ENCODE measurements at places on chromosomes 7 and 10.

GRCh38 chr10:19824381-19825342 lies 8.4 kb downstream of the PLXDC2 start:
- DNase-seq = no peak

- DNase-seq = no peak
Observed at GRCh38 chr7:130987092-130987491, 253.1 kb upstream of the KLF14 start.

DNA sequence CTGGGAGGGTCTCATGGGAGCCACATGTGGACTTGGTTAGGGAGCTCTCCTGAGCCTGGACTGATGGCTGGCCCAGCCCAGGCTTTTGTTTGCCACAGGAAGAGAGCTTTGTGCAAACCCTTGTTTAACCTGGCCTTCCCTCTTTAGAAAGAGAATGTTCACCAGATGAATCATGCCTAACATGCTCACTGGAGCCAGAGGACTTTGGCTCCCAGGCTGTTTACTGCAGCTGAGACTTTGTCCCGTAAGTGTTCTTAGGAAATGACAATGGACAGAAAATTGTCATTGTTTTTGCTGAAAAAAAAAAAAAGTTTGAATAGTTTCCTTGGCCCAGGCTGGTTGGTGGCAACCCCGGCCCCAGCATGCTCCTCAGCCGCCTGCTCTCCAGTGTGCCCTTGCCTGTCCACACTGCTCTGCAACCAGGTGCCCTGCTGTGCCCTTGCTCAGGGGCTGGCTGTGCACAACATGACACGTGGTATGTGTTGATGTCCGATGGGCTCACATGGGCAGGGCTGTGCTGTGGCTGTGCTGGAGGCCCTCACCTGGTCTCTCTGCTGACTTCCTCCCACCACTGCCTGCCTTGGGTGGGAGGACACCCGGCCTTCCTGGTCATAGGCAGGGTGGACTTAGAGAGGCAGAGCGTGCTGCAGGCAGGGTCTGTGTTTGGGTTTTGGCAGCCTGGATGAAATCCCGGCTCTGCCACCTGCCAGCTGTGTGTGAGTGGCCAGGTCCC lies 215.3 kb upstream of the ZNF32 start:
- no peak for DNase-seq

- no peak for DNase-seq
Observed at GRCh38 chr7:137381045-137381444, 37.5 kb upstream of the PTN start.

- no peak for DNase-seq
Observed at GRCh38 chr10:99590799-99591198, 29.4 kb downstream of the SLC25A28 start.

GRCh38 chr10:24806262-24806661 lies 82.6 kb upstream of the ARHGAP21 start:
- no peak for DNase-seq

DNA sequence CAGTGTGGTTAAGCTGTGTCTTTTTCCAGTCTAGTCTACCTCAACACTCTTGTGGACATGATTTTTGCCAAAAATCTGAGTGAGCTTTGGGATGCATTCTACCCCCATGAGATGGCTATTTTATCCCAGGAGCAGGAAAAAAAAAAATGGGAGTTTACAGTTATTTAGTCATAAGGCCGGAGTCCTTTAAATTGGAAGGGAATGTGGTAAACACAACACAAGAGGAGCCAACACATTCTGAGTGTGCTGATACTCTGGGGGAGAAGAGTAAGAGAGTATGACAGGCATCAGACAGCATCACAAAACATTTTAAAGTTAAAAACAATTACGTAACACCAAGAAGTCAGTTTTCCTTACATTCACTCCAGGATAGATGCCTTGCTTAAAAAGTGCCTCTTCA lies 46.1 kb downstream of the C1GALT1 start:
- no peak for DNase-seq

GRCh38 chr10:58641095-58641531 lies 128.4 kb downstream of the BICC1 start:
- DNase-seq = no peak

DNA sequence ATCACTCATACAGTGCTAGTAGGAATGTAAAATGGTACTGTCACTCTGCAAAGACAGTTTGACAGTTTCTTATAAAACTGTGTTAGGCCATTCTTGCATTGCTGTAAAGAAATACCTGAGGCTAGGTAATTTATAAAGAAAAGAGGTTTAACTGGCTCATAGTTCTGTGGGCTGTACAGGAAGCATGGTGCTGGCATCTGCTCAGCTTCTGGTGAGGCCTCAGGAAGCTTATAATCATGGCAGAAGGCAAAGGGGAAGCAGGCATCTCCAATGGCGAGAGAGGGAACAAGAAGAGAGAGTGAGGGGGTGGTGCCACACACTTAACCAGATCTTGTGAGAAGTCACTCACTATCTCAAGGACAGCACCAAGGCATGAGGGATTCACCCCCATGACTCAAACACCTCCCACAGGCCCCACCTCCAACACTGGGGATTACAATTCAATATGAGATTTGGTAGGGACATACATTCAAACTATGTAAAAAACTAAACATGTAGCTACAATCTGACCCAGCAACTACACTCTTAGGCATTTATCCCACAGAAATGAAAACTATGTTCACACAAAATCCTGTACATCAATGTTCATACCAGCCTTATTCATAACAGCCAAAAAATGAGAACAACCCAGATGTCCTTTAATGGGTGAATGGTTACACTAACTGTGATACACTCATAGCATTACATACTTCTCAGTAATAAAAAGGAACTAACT lies 5.0 kb downstream of the ALDH18A1 start:
- DNase-seq = no peak

- DNase-seq = peak; percentile 65
Observed at GRCh38 chr10:62306663-62307062, 38.0 kb upstream of the RTKN2 start.

DNA sequence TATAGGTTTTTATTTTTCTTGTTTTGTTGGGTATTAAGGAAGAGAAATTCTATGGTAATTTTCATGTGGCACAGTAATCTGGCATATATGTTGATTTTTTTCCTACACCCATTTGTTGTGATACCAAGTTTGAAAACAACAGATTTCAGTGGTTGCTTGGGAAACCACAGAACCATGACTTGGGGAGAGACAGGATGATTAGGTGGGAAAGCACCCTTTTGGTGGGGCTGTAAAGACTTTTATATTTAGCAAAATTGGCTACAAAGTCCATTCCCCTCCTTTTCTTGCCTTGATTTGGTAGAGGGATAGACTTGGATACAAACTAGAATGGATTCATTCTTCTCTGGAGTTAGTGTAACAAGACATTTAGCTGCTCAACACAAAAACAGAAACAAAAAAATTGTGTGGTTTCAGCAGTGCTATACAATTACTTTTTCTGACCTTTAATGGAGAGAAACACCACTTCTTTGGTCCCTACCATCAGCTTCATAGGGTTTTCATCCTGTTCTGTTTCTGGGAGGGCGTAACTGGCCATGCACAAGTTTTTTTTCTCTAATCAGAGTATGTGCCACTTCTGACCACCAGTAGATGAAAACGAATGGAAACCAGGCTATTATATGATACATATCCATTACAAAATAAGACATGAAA lies 52.7 kb downstream of the FIGNL1 start:
- DNase-seq = no peak

DNA sequence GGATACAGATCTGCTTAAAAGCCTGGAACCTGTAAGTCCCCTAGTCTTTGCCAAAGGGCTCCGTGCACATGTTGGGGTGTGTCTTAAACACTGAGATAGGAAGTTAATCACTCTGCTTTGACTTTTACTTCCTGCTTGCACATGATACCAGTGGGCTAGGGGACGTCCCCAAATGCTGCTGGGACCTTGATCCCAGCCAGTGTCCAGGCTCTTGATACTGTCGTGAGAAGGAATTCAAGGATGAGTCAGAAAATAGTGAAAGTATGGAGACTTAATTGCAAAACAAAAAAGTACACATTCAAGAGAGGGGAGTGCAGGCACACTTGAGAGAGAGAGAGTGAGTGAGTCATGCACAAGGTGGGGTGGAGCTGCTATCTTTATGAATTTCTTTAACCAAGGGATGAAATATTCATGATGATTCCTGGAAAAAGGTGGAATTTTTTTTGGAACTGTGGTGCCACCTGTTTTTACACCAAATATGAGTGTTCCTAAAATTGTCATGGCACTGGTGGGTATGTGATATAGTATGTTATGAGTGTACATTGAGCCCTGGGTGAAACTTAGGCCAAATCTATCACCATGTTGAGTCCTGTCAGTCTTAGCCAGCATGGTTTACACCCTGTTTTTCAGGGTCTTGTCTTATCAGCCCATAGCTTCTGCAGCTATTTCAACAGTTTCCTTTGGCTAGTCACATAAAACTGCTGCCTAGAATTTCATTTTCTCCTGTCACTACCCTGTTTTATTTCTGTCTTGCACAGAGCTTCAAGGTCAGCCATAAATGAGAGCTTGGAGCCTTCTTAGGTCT lies 88.3 kb upstream of the CYP26C1 start:
- no peak for DNase-seq

GRCh38 chr7:69857014-69857413 lies 258.7 kb downstream of the AUTS2 start:
- DNase-seq = no peak

GRCh38 chr7:8271960-8272359 lies 10.0 kb upstream of the ICA1 start:
- DNase-seq = no peak

- DNase-seq = no peak
Observed at GRCh38 chr10:130016993-130017630, 53.0 kb upstream of the EBF3 start.

- no peak for DNase-seq
Observed at GRCh38 chr10:11602358-11602757, 9.1 kb downstream of the USP6NL start.

GRCh38 chr10:13882119-13882711 lies 295.4 kb downstream of the PRPF18 start:
- DNase-seq = no peak

GRCh38 chr7:97020601-97020995 lies 4.0 kb downstream of the DLX5 start:
- no peak for DNase-seq

- DNase-seq = peak; percentile 71
Observed at GRCh38 chr7:45088821-45089340, at the start of gene NACAD. Gene NACAD (minus strand): TSS chr7:45088969. CDS start chr7:45088894, 75 bp downstream.

DNA sequence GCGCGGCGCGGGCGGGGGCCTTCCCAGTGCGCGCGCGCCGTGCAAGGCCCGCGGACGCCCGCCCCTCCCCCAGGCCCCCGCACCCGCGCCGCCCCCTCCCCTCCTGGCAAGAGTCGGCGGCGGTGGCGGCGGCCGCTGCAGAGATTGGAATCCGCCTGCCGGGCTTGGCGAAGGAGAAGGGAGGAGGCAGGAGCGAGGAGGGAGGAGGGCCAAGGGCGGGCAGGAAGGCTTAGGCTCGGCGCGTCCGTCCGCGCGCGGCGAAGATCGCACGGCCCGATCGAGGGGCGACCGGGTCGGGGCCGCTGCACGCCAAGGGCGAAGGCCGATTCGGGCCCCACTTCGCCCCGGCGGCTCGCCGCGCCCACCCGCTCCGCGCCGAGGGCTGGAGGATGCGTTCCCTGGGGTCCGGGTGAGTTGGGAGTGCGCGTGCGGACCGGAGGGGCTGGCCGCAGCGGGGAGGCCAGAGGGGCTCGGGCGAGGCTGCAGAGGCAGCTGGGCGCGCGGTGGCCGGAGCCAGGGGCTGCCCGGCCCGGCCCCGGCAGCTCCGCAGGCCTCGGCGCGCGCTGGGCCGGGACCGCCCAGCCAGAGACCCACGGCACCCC lies at the start of gene BMPR1A:
Gene BMPR1A (plus strand): TSS at position 109 of the 602 bp plus-strand sequence. CDS start 119,400 bp downstream, outside the sequence.
- no peak for DNase-seq

GRCh38 chr7:112385516-112385915 lies 64.7 kb upstream of the IFRD1 start:
- DNase-seq = no peak

DNA sequence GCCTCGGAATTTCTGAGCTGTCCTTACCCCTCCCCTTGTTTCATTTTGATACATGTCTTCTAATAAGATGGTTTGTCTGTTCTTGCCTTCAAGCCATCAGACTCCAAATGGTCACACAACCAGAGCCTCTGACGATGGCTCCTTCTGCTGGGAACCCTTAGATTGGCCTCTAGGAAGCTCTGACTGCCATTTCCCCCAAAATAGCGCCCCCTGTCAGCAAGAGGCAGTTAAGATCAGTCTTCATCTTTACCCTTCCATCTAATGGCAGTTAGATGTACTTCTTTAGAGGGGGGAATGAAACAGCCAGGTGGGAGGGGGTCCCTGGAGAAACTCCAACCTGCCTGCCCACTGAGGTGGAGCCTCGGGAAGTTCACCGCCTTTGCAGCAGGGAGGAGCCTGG lies 85.8 kb upstream of the GPR22 start:
- DNase-seq = no peak

DNA sequence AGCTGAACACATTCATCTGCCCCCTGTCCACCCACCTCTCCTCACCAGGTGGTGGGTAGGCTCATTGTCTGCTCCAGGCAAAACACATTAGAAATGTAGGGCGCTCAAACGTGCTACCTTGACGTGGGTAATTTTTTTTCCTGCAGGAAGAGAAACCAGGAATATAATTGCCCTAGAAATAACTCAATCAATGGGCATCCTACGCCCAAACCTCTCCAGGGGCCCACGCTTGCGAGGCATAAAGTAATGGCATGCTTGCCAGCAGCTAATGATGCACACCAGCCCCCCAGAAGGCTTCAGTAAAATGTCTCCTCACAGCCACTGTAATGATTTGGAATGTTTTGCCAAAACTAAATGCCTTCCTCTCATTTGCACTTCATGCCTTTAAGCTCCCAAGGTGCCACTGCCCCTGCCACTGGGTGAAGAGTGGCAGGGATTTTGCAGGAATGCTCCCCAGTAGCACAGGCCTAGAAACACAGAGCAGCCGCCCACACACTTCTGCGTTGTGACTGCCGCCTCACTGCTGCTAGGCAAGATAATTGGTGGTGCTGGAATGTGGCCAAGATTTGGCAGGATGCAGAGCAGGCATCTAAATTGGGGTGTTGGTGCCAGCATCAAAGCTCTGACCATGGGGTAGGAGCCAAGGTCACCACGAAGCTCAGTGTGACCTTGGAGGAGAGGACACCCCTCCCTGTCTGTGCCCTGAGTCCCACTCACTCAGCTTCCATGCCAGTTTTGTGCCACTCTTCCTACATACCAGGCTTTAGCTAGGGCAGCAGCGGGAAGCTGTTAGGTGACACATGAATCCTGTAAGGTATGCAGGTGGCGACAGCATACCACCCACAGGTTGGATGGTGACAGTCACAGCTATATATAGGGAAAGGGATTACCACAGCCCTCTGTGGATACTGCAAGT lies 48.7 kb upstream of the PPP1R3C start:
- DNase-seq = no peak

DNA sequence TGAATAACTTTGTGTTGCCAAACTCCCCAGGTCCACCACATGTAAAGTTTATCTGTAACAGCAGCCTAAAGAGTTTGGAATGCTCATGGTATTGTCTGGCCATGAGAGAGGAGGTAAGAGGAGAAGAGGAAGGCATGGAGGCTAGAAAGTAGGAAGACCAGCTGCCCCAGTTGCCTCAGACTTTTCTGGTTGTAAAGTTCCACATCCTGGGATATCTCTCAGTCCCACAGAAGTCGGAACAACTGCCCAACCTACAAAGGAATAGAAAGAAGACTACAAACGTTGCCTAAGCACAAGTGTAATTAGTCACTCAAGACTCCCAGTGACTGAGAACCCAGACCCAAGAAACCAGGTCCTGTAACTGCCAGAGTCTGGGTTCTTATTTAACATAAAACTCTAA lies 47.3 kb downstream of the CREB3L2 start:
- DNase-seq = no peak

- no peak for DNase-seq
Observed at GRCh38 chr10:105609451-105609850, 968.4 kb downstream of the SORCS3 start.

Measured in activated effector memory CD4-positive, alpha-beta T cell treated with anti-CD3 and anti-CD28 coated beads, Interleukin-2, amount 50 U/mL, for 16 hours (primary cell).